Cerebellum (tissue), 4 donors: ENCODE measurements at places on chromosomes 7 and 10. TPM values are rescaled to one million over a fixed set of nuclear protein-coding genes. Genes with fewer than 3 reads are reported as not detected.

DNA sequence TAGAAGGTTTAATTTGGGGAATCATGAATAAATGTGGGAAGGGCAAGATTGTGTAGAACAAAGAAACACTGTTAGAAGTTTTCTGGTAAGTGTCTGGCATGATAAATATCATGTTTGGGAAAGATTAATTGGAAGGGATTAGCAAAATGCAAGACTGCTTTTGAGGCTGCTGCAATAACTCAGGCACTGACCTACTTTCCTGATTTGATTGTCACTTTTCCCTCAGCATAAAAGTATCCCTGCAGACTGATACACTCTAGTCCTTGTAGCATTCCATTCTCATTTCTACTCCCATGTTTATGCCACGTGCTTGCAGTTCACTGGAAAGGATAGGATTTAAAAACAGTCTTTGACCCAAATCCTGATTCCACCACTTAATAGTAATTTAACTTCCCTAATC is 303.3 kb upstream of the SEMA3A start:
- DNase-seq = no peak

DNA sequence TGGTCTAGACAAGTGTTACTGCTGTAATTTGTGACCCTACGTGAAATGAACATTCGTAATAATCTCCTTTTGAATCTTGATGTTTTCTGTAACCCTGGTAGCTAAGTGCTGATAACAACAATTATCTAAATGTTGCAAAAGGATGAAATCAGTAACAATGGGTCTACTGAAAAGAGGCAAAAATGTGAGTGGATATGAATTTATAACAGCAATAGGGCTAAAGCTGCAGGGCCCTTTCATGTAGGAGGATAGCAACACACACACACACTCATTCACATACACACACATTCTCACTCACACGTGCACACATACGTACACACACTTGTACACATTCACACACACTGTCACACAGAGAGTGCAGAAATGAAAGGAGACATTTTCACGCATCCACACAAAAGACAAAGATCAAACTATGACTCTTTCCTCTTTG is 200.8 kb upstream of the NEBL start:
- no peak for DNase-seq

SUN3 gene
- total RNA-seq = 0.36 TPM

LBX1 gene
- total RNA-seq = 1.6 TPM

GRCh38 chr7:110130669-110131068 is 960.3 kb upstream of the LRRN3 start:
- DNase-seq = no peak

- DNase-seq = no peak
Observed at GRCh38 chr10:121597504-121598262, 561 bp downstream of the FGFR2 start.

PFKFB3 gene
- total RNA-seq = 27.0 TPM

GPR37 gene
- total RNA-seq = 10.7 TPM

MSMB gene
- not detected for total RNA-seq

- no peak for DNase-seq
Observed at GRCh38 chr10:61781969-61782403, 119.3 kb downstream of the CABCOCO1 start.

GIMAP4 gene
- 6.4 TPM for total RNA-seq

EVX1 gene
- not detected for total RNA-seq

GRCh38 chr7:3712841-3713240 is 411.8 kb downstream of the SDK1 start:
- DNase-seq = no peak

PLA2G12B gene
- total RNA-seq = not detected

DNA sequence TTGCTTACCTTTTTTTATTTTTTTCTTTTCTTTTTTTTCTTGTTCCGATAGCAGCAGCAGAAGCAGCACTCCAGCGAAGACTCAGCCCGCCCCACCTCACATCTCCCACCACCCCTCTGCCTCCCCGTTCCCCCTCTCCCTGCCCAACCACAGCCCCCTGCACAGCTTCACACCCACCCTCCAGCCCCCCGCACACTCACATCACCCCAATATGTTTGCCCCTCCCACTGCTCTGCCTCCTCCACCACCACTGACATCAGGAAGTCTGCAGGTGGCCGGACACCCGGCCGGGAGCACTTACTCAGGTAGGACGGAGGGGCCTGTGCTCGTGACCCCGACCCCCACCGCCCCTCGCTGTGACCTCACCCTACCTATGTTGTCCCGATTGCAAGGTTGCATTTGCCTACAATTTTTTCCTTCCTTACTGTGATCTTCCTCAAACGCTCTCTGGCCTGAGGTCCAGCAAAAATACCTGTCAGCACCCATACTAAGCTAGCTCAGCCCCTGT is 367.2 kb upstream of the GALNT17 start:
- no peak for DNase-seq

SPOCK2 gene
- 118 TPM for total RNA-seq

GRCh38 chr7:74417419-74417971 is 36.2 kb upstream of the GTF2IRD1 start:
- peak; percentile 88 for DNase-seq

C10orf53 gene
- 0.18 TPM for total RNA-seq

FAM237B gene
- not detected for total RNA-seq

GLI3 gene
- 11.6 TPM for total RNA-seq

DNA sequence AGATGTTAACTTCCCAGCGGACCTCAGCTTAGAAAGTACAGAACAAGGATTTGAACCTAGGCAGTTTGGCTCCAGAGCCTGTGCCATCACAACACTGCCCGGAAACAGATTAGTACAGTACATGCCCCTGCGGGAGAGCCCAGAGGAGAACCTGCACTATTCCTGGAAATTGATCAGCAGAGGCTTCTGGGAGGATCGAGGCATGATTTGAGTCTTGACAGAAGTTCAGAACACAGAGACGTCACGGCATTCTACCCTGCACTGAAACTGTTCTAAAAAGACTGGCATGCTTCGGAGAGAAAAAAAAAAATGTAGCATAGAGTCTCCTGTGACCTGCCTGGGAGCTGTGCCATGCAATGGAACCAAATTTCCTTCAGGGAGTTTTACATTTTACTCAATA is 9.2 kb upstream of the IL6 start:
- DNase-seq = no peak

PRPF18 gene
- total RNA-seq = 32.1 TPM

DNA sequence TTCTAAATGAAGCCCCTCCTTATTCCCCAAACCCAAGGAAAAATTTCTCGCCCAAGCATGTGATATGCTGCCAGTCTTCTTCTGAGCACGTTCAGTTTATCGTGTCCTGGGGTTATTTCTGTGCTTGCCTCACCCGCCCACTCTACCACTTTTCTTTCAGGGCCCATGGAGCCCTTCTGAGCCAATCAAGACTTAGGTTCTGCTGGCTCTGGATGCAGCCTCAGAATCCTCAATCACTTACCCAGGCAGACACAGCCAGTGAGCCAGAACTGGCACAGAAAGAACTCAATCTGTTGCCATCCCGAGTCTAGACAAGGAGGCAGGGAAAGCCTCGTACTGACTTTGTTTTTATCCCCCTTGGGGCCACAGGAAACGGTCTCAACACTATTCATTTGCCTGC is 34.2 kb upstream of the C10orf90 start:
- no peak for DNase-seq

ADCYAP1R1 gene
- 56.7 TPM for total RNA-seq

DNA sequence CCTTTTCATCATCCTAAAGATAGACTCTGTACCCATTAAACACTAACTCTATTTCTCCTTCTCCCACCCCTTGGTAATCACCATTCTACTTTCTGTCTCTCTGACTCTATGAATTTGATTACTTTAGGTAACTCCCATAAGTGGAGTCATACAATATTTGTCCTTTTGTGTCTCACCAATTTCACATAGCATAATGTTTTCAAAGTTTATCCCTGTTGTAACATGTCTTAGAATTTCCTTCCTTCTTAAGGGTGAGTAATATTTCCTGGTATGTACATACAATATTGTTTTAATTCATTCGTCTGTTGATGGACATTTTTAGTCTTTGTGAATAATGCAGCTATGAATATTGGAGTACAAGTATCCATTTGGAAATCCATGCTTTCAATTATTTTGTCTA is 50.9 kb upstream of the CDCA7L start:
- DNase-seq = no peak

- DNase-seq = no peak
Observed at GRCh38 chr10:102003541-102003940, 52.4 kb downstream of the ARMH3 start.

STEAP1B gene
- total RNA-seq = 2.6 TPM

DNA sequence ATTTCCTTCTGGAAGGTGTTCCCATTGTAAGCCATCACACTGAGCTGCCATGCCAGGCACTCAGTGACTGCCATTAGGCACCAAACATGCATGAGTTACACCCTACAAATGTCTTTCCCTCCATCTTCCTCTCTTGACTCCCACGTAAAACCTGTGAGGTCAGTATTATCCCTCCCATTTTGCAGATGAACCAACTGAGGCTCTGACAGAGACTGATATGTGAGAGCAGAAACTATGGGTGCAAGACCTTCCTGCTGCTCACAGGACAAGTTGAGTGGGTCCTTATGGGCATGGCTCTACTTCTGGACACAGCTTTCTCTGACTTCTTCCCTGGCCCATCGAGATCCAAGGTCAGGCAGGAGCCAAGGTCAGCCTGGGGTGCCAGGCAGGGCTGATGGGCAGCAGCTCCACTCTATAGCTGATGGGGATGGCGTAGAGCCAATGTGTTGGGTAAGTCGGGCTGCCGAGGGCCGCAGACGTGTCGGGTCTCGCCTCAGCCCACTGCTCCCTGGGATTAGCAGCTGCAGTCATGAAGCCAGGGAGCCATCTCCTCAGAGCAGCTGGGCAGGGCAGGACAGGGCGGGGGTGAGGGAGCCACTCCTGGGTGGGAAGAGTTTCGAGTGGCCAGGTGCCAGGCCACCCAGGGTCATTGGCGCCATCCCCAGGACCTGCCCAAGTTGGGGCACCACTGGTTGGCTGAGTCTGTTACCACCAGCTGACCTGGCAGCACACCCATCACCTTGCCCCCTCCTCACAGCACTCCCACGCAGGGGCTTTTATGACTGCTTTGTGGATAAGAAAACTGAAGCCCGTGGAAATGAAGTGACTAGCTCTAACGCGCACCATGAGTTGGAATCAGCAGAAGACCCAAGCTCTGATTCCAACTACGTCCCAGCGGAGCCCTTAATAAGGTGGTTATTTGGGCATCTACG is 117.8 kb upstream of the ZMIZ1 start:
- no peak for DNase-seq
